ENCODE measurements at places on chromosomes 2 and 18. TPM values are rescaled to one million over a fixed set of nuclear protein-coding genes. Genes with fewer than 3 reads are reported as not detected.

GRCh38 chr18:2655954-2656236 lies 369 bp downstream of the SMCHD1 start:
- no peak for DNase-seq

Gene MC2R
- polyA plus RNA-seq = not detected

Gene TWIST2
- polyA plus RNA-seq = 253 TPM

Gene XDH
- 1.3 TPM for polyA plus RNA-seq

Gene LAMA1
- polyA plus RNA-seq = 2.8 TPM

Gene MROH2A
- not detected for polyA plus RNA-seq

DNA sequence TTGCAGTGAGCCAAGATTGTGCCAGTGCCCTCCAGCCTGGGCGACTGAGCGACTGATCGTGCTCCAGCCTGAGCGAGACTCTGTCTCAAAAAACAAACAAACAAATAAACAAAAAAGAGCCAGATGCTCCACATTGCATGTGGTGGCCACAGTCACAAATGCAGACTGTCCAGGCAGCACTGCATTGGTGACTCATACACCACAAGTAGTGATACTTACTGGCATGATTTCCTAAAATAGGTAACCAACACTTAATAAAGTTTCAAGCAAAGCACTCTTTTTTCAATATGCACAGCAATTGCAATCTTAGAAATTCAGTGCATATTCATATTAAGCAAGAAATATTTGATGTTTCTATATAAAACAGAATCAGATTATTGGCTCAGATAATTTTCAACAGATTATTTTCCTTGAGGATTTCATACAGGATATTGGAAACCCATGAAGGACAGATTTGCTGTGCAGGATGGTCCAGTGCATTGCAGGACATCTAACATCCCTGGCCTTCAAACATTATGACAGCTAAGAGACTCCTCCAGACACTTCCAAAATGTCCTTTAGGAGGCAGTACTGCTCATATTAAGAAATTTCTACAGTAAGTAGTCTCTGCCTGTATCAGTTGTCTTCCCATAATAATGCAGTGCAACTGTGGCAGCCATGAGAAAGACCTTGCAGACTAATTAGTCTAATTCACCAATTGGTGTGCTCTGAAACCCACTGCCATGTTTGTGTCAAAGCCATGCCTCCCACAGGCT lies 10.5 kb upstream of the SLC1A4 start:
- peak; percentile 70 for DNase-seq

DNA sequence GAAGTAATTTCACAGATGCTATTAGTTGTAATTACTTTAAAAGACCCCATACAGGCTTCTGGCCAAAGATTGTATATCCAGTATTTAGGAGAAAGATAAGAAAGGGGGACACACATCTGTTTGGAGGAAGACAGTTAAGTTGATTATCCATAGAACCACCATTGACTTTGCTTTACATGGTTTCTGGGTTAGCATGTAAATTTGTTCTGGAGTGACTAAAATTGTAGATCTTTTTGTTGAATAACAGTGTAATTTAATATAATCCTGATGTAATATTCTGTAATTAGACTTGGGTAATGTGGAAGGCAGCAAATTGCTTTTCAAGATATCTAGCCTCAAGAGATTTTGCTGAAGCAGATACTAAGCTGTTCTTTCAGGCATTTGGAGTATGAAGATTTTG lies 17.2 kb downstream of the COMMD1 start:
- no peak for DNase-seq

- DNase-seq = no peak
Observed at GRCh38 chr18:30150586-30151250, 891.8 kb downstream of the DSC3 start.

DNA sequence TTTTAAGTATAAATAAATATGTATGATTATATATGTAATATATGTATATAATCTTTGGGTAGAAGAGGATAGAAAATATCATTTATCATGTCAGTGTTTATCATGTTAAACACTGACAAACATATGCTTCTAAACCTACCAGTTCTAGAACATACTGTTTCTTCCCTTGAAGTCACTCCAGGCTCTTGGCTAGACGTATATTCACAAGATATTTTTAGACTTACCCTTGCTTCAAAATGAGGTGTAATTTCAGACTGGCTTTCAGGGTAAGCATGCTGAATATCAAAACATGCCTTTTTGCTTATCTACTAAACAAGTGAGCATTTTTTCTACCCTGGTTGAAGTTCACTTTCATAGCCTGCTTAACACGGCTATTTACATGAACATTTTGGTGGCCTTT lies 642.4 kb upstream of the PKDCC start:
- no peak for DNase-seq

DNA sequence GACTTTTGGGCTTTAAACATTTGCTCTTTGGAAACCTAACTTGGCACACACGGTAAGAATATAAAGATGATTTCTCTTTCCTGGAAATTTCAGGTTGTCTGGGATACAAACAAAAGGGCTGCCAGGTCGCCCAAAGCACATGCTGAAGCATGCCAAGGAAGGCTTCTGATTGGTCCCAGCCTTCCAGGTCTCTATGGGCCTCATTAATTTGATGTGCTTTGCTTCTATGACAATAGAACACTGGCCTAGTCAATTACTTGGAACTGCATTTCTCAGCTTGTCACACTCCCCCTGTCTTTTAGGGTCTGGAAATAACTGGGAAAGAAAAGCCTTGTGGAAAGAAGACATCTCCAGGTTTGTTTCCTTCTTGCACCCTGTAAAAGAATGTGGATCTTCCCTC lies 228.9 kb downstream of the ADCYAP1 start:
- DNase-seq = no peak

Gene DUSP28
- 5.8 TPM for polyA plus RNA-seq

Gene TRPM8
- not detected for polyA plus RNA-seq

Gene TUBB8B
- polyA plus RNA-seq = not detected

DNA sequence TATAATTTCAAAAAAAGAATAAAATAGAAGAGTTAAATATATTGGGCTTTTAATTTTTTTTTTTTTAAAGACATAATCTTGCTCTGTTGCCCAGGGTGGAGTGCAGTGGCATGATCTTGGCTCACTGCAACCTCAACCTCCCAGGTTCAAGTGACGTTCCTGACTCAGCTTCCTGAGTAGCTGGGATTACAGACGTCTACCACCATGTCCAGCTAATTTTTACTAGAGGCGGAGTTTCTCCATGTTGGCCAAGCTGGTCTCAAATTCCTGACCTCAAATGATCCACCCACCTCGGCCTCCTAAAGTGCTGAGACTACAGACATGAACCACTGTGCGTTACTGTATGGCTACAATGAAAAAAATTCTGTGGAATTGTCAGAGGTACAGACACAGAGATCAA lies 98.1 kb upstream of the RGPD4 start:
- DNase-seq = no peak

- DNase-seq = peak; percentile 25
Observed at GRCh38 chr2:48250943-48251342, 279.0 kb upstream of the STON1 start.

- no peak for DNase-seq
Observed at GRCh38 chr2:209908511-209908910, 93.9 kb upstream of the RPE start.

Gene POTEF
- not detected for polyA plus RNA-seq

GRCh38 chr2:67130531-67131256 lies 266.4 kb upstream of the ETAA1 start:
- no peak for DNase-seq

- no peak for DNase-seq
Observed at GRCh38 chr2:128654408-128654807, 335.7 kb upstream of the HS6ST1 start.

DNA sequence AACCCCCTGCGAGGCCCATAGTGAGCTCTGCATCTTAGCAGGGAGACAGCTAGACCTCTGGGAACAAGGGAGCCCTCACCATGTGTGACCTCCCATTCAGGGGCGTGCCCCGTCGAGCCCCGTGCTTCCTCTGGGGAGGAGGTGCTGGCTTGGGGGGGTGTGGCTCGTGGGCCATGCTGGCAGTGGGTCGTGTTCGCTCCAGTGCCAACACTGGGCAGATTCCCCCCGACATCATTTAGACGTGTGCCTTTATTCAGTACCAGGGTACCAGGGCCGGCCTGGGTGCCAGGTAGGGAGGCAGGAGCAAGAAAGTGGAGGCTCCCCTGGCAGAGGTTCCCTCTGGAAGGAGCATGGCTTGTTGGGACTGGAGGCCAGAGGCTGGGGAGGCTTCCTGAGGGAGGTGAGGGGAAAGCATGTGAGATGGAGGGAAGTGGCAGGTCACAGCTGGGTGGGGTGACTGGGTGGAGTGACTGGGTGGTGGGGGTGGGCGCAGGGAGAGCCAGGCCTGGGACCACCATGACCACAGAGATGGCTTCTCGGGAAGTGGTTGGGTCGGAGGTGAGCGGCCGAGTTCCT lies 15.2 kb downstream of the GPC1 start:
- no peak for DNase-seq

Gene THAP4
- 53.4 TPM for polyA plus RNA-seq

DNA sequence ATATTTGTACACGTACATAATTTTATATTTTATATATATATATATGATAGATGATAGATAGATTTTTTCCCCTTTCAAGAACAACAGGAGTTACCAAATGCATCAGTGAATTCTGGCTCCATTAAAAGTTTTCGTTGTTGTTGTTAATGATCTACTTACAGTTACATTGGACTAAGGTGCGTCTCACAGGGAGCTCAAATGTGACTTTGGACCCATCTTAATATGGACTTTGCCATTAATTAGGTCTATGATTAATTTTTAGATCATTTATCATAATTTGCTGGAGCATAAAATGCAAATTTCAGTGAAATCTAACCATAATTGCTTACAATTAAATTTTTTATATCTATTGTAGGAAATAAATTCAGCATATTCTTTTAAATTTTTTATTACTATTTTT lies 261.6 kb downstream of the NRXN1 start:
- DNase-seq = no peak

GRCh38 chr2:141741652-141742051 lies 389.2 kb downstream of the LRP1B start:
- no peak for DNase-seq

DNA sequence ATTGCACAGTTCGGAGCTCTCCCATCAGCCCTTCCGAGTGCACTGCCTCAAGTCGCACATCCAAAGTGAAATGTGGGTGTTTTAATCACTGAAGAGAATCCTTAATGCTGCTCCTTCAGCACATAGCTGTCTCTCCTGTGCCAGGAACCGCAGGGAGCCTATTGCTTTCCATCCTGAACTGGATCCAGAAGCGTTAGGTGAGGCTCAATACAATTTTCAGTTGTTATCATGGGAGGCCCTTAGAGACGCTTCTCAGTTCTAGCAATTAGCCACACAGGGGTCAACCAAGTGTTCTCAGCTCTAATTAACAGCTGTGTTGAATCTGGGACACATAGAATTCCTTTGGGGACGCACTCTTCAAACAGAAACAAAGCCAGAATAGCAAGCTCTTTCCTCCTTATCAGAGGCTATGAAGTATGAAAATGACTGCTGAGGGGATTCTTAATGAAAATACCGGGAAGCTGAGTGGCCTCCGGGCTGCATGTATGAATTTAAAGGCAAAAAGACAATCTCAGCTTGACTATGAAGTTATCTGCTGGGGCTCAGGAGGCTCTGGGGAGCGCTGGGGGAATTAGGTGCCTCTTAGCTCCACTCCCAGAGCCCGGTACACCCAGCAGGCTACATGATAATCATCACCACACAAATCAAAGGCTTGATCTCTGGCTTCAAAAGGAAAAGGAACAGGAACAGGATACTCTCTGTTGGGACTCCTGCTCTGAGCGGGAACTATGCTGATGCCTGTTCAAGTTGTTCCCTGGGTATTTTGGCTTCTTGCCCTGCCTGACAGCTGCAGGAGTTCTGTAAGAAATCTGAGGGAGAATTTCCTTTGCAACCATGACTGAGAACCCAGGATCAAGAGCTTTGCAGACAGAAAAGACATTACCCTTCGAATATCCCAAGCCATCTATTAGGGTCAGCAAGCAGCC lies 55.4 kb upstream of the NCOA1 start:
- DNase-seq = peak; percentile 34

Gene DYNAP
- polyA plus RNA-seq = not detected

Gene NT5DC4
- not detected for polyA plus RNA-seq

Gene ANKRD30B
- polyA plus RNA-seq = not detected

DNA sequence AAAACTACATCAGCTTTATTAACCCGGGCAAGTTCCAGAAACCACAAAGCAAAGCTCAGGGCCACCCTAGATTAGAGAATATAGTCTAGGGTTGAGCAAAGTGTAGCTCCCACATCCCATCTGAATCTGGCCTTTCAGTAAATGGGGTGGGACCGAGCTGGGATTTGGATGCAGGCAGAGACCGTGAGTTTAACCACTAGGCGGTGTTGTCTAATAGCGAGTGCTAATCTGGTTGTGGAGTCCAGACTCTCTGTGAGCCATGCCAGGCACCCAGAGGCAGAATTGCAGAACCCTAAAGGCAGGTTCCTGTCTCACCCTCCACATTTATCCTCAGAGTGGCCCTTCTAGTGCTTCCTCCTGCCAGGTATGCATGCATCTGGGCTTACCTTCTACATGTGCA lies 435.9 kb downstream of the TSN start:
- DNase-seq = peak; percentile 47

DNA sequence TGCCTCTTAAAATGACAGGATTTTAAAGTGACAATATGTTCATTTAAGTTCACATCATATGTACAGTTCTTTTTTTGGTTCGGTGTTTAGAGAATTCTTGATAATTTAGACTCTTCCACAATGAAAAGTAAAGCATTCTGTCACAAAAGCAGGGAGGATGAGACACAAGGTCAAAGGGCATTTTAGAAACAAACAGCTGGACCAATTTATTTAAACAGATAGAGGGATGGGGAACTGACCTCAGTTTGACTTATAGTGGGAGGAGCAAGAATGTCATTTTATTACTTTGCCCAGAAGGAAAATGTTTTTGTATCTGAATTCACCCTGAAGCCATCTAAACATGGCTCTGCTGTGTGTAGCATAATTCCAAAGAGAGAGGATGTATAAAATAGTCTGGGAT lies 128.5 kb downstream of the MEIS1 start:
- DNase-seq = no peak

Gene FAM110C
- not detected for polyA plus RNA-seq

GRCh38 chr18:41585512-41585911 lies 369.5 kb upstream of the PIK3C3 start:
- DNase-seq = no peak

GRCh38 chr2:67922080-67922785 lies 140.6 kb downstream of the C1D start:
- no peak for DNase-seq

GRCh38 chr2:150136893-150137292 lies 350.6 kb downstream of the RND3 start:
- DNase-seq = no peak

- no peak for DNase-seq
Observed at GRCh38 chr2:237406371-237406895, 7.5 kb downstream of the COL6A3 start.

GRCh38 chr2:197498235-197498936 lies 1.3 kb downstream of the HSPD1 start:
- peak; percentile 36 for DNase-seq

DNA sequence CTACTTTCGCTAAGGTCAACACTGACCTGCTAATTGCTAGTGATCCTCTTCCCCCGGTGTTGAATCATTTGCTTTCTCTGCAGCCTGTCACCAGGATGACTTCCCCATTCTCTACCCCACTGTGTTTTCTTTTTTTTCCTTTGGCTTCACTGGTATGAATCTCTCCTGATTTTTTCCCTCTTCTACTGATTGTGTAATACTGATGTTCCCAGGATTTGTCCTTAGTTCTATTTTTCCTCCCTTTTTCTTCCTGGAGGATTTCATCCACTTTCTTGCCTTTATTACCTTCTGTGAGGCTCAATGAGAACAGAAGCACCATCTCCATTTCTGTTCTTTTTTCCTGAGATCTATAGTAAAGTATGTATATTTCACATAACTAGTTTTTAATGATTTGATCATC lies 14.1 kb upstream of the MSH2 start:
- no peak for DNase-seq

- DNase-seq = peak; percentile 70
Observed at GRCh38 chr2:238127165-238128060, 11.1 kb upstream of the KLHL30 start.

GRCh38 chr2:128753321-128753720 lies 434.7 kb upstream of the HS6ST1 start:
- DNase-seq = no peak
